Activated T-cell treated with anti-CD3 and anti-CD28 coated beads for 24 hours (primary cell): ENCODE measurements at places on chromosomes 2 and 18.
A peak's percentile ranks its signal among the peaks of the same experiment; 100 is the strongest.

DNA sequence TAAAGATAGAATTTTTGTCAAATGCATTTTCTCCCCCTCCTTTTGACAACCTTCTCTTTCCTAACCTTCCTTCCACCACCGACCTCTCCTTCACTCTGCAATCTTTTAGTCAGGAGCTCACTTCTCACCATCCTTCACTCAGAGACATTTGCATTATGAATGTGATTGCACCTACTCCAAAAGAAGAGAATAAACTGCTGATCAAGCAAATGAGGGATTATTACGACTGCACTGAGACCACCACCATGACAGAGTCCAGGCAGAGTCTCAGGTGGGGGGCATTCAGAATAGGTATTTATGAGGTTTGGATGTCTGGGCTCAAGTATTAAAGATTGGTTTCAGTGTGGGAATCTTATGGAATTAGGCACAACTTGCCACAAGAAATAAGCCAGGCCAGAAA is 483.9 kb downstream of the PTH2R start:
- no peak for DNase-seq

- DNase-seq, result no peak
These were observed 262.0 kb downstream of the MREG start for GRCh38 chr2:215751200-215751910.

- DNase-seq, result no peak
These were observed 198.3 kb upstream of the CNTNAP5 start for GRCh38 chr2:123826729-123827271.

- peak; percentile 57 for DNase-seq
These were observed 5.2 kb downstream of the D2HGDH start for GRCh38 chr2:241739651-241740050.

- no peak for DNase-seq
These were observed 280.9 kb upstream of the FANCL start for GRCh38 chr2:58521803-58522554.
